ENCODE measurements at places on chromosomes 11 and 22. TPM values are rescaled to one million over a fixed set of nuclear protein-coding genes. Genes with fewer than 3 reads are reported as not detected.

The DEUP1 gene
- not detected for total RNA-seq

The OLFML1 gene
- total RNA-seq, result 30.6 TPM

The DEFB131B gene
- total RNA-seq, result not detected

The CRACR2B gene
- total RNA-seq, result 34.3 TPM

DNA sequence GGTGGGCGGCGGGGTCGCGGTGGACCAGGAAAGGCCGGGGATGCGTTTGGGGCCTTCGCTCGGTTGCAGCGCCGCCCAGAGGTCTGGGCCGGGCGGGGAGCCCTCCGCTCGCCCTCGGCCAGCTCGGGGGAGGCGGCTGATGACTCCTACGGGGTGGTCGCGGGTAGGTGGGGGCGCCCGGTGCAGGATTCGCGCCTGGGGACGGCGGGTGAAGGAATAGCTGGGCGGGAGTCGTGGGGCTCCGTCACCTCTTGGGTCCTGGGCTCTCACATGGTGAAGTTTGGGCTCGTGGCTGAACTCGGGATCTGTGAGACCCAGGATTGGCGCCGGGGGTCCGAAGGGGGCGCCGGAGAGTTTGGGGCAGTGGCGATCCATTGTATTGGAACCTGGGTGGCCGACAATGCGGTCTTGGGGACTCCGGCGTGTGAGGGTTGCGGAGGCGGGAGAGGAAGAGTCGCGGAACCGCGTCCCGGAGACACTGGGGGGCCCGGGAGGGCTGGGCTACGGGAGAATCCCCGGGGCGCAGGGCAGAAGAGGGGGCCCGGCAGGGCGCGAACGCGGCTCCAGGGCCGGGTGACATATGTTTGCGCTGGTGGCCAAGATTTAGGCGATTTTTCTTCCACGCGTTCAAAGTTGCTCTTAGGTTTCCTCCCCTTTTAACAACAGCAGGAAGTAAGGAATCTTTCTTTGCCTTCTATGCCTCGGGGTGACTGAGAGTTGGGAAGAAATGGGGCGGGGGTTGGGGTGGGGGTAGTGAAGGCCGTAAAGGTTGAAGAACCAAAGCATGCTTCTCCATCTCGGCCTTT lies 935 bp downstream of the QSER1 start:
- peak; percentile 82 for DNase-seq
- H3K27me3 ChIP-seq, result no peaks in the 10 kb centered on the region
- no peaks in the 10 kb centered on the region for H3K36me3 ChIP-seq
- peaks cover 16% of the 10 kb centered on the region for H3K4me1 ChIP-seq

DNA sequence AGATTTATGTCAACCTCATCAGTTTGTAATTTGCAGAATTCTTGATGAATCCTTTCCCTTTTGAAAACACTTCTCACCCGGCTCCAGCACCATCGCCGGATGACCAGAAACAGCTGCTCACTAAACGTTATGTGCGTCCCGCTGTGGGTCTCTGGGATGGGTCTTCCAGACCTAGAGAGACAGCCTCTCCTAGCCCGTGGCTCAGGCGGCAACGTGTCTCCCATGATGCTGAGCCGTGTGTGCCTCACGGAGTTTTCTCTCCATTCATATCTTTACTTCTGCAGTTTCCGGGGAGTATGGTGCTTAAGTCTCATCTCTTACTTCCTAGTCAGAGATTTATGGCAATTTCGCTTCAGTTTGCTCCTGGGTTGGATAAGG lies 25.0 kb upstream of the ACR start:
- peaks cover 4% of the 10 kb centered on the region for H3K4me1 ChIP-seq
- H3K27ac ChIP-seq, result no peak overlapping the region
- no peaks in the 10 kb centered on the region for H3K36me3 ChIP-seq
- no peaks in the 10 kb centered on the region for H3K27me3 ChIP-seq
- DNase-seq, result peak; percentile 55

DNA sequence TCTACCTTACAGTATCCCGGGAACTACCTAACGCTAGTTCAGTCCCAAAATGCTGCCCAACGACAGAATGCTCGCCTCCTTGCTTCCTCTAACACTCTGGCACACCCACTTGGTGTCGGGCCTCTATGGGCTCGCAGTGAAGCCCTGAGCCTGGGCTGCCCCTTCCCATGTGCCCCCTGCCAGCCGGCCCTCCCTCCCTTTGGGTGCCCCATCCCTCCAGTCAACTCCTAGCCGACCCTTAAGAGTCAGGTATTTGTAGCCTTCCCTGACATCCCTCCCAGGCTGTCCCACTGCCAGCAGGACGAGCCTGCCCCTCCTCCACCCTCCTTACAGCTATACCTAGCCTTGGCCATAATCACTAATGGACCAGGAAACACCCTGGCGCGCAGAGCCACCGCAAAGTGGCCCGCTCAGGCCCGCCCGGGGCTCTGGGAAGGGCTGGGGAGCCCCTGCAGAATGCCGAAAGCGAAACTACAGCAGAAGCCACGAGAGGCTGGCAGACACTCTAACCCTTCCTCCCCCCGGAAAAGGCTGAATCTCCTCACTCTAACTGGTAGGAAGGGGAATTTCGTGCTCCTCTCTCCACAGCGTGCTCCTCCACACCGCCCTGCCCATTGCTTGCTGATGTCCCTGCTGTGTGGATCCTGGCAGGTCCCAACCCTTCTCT lies 8.2 kb downstream of the CBX7 start:
- H3K4me3 ChIP-seq, result peak overlapping the region; percentile 91
- H3K27me3 ChIP-seq, result no peaks in the 10 kb centered on the region
- H3K36me3 ChIP-seq, result no peaks in the 10 kb centered on the region
- peak overlapping the region; percentile 92 for H3K27ac ChIP-seq
- no peak for DNase-seq

DNA sequence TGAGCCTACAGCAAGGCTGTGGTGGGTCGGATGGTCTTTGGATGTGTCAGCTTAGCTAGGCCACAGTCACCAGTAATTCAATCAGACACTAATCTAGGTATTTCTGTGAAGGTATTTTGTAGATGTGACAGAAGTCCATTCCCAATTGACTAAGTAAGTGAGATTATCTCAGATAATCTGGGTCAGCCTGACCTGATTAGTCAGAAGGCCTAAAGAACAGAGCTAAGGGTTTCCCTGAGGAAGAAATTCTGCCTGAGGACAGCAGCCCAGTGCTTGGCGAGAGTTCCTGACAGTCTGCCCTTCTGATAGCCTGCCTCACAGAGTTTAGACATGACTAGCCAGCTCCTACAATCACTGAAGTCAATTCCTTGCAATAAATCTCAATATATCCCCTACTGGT lies 28.7 kb downstream of the GUCD1 start:
- peaks cover 7% of the 10 kb centered on the region for H3K4me1 ChIP-seq
- no peaks in the 10 kb centered on the region for H3K36me3 ChIP-seq
- no peak for DNase-seq
- no peak overlapping the region for H3K4me3 ChIP-seq

- H3K27me3 ChIP-seq, result no peaks in the 10 kb centered on the region
- H3K27ac ChIP-seq, result peak overlapping the region; percentile 78
- peak; percentile 89 for DNase-seq
- H3K4me3 ChIP-seq, result peak overlapping the region; percentile 9
These were observed 15.7 kb downstream of the DAGLA start for GRCh38 chr11:61695917-61696316.

DNA sequence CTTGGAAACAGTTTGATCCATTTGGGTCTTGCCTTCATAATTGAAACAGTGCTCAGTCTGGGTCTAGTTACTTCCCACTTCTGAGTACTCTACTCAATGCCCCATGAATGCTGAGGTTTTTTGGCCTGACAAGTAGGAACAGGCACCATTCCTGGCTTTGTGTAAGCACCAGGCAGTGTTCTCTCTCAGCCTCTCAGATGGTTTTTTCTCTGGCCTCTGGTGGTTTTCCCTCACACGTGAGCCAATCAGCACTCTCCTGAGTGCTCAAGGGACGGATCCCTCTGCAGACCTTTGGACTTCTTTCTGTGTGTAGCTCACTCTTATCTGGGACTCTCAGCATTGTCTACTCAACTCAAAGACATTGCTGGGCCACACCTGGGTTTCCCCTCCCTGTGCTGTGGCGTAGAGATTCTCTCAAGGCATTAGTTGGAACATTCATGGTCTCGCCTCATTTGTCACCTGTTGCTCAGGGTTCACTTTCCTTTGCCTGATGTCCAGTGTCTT lies 21.3 kb downstream of the SIK2 start:
- H3K4me3 ChIP-seq, result no peak overlapping the region
- no peak overlapping the region for H3K27ac ChIP-seq
- H3K36me3 ChIP-seq, result peaks cover 51% of the 10 kb centered on the region
- H3K27me3 ChIP-seq, result no peaks in the 10 kb centered on the region

GRCh38 chr22:37657590-37658132 lies 862 bp upstream of the PDXP start:
- peak overlapping the region; percentile 82 for H3K27ac ChIP-seq
- peaks cover 32% of the 10 kb centered on the region for H3K4me1 ChIP-seq
- H3K27me3 ChIP-seq, result no peaks in the 10 kb centered on the region
- peaks cover 15% of the 10 kb centered on the region for H3K36me3 ChIP-seq
- DNase-seq, result no peak
- peak overlapping the region; percentile 59 for H3K4me3 ChIP-seq

DNA sequence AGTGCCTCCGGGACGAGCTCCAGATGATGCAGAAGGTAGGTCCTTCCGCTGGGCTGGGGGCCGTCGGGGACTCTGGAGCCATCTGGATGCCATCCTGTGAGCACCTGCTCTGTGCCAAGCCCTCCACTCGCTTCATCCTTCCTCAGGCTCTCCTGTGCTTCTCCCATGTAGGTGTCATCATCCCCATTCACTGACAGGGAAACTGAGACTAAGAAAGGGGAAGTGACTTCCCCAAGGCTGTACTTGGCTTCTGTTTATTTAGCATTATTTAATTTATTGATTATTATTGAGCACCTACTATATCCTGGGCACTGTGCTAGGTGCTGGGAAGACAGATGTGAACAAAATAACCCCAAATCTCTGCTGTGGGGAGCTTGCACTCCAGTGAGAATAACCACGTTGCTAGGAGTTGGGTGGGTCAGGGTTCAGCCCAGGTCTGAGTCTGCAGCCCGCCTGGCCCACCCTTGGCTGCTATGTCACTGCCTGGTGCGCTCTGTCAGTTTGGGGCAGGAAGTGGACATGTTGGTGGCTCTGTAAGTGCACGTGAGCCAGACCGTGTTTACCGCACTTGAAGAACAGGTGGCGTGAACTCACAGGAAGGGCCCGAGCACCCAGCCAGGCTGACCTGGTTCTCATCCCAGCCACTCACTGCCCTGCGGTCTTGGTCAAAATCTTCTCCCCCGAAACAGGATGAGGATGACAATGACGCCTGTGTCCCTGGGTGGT lies 35.9 kb upstream of the GCAT start:
- H3K4me3 ChIP-seq, result no peak overlapping the region
- no peak for DNase-seq
- no peak overlapping the region for H3K27ac ChIP-seq
- no peaks in the 10 kb centered on the region for H3K27me3 ChIP-seq
- no peaks in the 10 kb centered on the region for H3K4me1 ChIP-seq

DNA sequence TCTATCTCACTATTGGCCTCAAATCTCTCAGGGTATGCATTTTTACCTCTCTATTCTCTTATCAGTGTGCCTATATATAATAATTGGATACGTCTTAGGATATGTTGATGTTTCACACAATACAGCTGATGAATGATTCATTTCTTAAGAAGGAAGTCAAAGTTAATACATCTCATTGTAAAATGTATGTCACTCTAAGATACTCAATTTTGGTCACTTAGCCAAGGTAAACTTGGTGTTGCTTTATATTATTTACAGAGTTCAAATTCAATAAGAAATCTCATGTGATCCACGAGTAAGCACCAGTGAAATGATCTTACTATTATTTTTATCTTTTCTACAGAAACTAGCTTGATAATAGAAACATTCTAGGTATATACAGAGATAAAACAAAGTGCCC lies 1266.5 kb downstream of the JRKL start:
- H3K27me3 ChIP-seq, result no peaks in the 10 kb centered on the region
- DNase-seq, result no peak
- no peak overlapping the region for H3K27ac ChIP-seq
- H3K36me3 ChIP-seq, result no peaks in the 10 kb centered on the region
- no peak overlapping the region for H3K4me3 ChIP-seq

DNA sequence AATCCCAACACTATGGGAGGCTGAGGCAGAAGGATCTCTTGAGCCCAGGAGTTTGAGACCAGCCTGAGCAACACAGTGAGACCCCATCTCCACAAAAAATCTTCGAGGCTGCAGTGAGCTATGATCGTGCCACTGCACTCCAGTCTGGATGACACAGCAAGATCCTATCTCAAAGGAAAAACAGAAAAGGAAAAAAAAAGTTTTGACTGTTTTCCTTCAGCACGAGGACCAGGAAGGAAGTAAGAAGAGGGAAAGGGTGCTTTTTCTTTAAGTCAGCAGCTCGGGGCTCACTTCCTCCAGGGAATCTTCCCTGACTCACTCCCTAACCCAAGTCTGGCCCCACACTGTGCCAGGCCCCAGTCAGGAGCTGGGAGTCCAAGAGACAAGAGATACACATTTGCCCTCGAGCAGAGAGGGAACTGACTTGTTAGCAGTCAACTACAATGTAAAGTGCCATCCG lies 14.2 kb downstream of the ARRB1 start:
- H3K4me3 ChIP-seq, result no peak overlapping the region
- peaks cover 96% of the 10 kb centered on the region for H3K4me1 ChIP-seq
- peak overlapping the region; percentile 95 for H3K27ac ChIP-seq
- H3K27me3 ChIP-seq, result no peaks in the 10 kb centered on the region
- H3K36me3 ChIP-seq, result no peaks in the 10 kb centered on the region
- DNase-seq, result no peak

DNA sequence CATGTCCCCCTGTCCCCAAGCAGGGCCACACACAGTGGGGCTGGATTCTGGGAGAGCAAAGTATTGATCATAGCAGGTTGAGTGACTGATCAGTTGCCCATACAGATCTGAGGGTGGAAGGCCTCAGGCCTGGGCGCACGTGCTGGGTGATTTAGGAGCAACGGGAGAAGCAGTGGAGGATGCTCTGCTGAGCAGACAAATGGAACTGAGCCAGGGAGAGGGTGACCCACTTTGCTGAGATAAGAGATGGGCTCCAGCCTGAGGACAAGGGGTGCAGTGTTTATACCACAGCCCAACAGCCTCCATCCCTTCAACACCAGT lies 15.0 kb downstream of the GNAZ start:
- no peak for DNase-seq
- H3K27me3 ChIP-seq, result no peaks in the 10 kb centered on the region
- no peak overlapping the region for H3K27ac ChIP-seq
- H3K4me1 ChIP-seq, result no peaks in the 10 kb centered on the region

- no peak overlapping the region for H3K4me3 ChIP-seq
- H3K27ac ChIP-seq, result no peak overlapping the region
- H3K27me3 ChIP-seq, result no peaks in the 10 kb centered on the region
- H3K36me3 ChIP-seq, result no peaks in the 10 kb centered on the region
These were observed 46.6 kb downstream of the MTMR2 start for GRCh38 chr11:95877291-95877690.

DNA sequence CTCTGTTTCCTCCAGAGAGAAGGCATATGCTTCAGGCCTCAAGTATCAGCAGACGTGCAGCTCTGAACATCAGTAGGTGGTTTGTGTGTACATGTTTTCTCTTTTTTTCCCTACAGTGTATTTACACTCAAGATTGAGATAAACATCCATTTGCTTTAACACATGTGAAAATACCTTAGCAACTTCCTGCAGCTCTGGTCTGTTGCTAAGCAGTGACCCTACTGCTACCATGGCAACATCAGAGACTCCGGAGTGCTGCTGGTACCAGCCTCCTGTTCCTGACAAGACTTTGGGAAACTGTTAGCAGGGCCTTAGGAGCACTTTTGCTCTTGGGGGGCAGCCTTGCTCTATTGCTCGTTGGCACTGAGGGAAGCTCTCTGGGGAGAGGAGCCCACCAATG lies 221.2 kb upstream of the PLET1 start:
- no peak overlapping the region for H3K27ac ChIP-seq
- no peaks in the 10 kb centered on the region for H3K36me3 ChIP-seq
- no peak overlapping the region for H3K4me3 ChIP-seq
- H3K27me3 ChIP-seq, result no peaks in the 10 kb centered on the region

- no peak overlapping the region for H3K27ac ChIP-seq
- H3K4me1 ChIP-seq, result peaks cover 4% of the 10 kb centered on the region
- DNase-seq, result no peak
These were observed 7.7 kb downstream of the KCTD21 start for GRCh38 chr11:78180751-78181150.
